ENCODE measurements at places on chromosomes 1 and 21. TPM values are rescaled to one million over a fixed set of nuclear protein-coding genes. Genes with fewer than 3 reads are reported as not detected.

DNA sequence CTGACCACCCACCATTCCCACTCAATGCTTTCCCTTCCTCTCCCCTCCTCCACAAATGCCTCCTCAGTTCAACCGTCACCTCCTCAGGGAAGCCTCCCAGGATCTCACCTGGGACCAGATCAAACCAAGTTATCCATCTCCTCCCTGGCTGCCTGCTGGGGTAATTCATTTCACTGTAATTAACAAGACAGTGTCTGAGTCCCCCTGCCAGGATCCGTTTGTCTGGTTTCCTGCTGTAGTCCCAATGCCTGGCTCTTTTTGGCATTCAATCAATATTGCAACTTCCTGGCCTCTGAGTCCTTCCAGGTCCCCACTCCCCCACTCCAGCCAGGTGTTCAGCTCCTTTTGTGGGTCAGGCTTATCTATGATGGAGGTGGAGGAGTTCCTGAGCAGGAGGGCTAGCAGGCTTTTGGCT, 687.7 kb downstream of the PTPRU start:
- H3K36me3 ChIP-seq, result no peaks in the 10 kb centered on the region
- H3K27me3 ChIP-seq, result no peaks in the 10 kb centered on the region
- no peak overlapping the region for H3K27ac ChIP-seq
- no peak for DNase-seq
- H3K4me3 ChIP-seq, result no peak overlapping the region

DNA sequence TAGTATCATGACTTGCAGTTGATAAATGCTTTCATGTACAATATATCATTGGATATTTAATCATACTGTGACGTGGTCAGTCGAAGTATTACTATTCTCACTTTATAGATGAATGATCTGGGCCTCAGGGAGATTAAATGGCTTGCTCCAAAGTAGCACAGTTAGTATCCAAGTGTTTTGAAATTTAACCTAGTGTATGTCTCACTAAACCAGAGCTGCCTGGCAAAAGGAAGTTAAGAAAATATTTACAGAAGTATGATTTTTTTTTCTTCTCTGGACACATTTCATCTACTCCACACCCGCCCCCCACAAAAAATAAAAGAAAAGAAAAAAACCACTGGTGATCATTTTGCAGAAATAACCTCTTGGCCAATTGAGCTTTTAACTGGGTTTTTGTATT, 71.9 kb upstream of the CXADR start:
- peak overlapping the region; percentile 21 for H3K27ac ChIP-seq
- H3K4me1 ChIP-seq, result peaks cover 19% of the 10 kb centered on the region
- no peak for DNase-seq
- no peaks in the 10 kb centered on the region for H3K27me3 ChIP-seq

DNA sequence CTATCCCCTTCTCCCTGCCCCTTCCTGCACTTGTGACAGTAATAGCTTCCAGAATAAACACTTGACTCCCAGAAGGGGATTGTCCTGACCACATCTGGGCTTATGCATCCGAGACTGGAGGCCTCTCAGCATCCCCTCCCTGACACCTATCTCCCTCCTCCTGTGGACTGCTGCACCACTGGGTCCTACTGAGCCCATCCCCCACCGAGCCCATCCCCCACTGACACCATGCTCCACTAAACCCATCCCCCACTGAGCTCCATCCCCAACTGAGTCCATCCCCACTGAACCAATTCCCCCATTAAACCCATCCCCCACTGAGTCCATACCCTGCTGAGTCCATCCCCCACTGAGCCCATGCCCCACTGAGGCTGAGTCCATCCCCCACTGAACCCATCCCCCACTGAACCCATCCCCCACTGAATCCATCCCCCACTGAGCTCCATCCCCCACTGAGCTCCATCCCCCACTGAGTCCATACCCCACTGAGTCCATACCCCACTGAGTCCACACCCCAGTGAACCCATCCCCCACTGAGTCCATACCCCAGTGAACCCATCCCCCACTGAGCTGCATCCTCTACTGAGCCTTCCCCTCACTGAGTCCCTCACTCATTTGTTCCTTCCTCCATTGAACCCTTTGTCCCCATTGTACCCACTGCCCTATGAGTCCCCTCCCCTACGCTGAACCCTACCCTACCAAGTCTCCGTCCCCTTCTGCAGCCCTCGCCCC, 5.6 kb downstream of the PDZK1IP1 start:
- H3K36me3 ChIP-seq, result no peaks in the 10 kb centered on the region
- H3K27me3 ChIP-seq, result no peaks in the 10 kb centered on the region
- no peak overlapping the region for H3K27ac ChIP-seq

DNA sequence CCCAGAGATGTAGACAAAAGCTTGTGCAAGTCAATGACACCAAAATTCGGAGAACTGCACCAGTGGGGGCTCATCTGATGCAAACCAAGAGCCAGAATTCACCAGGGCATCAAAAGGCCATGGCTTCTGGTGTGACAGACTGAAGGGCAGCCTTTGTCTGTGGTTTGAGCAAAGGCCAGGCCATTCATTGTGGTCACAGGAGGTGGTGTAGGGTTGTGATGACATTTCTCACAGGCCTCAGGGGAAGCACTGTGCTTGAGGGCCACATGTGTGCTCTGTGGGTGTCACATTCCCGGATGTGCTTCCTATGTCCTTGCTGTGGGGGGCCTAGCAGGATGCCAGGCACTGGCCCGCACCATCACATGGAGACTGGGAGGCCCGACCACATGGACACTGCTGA, 22.5 kb upstream of the KCNE1 start:
- no peaks in the 10 kb centered on the region for H3K4me1 ChIP-seq
- H3K27me3 ChIP-seq, result no peaks in the 10 kb centered on the region
- H3K27ac ChIP-seq, result no peak overlapping the region
- no peak overlapping the region for H3K4me3 ChIP-seq

TRIM67 gene
- total RNA-seq, result not detected

ZNF593 gene
- total RNA-seq, result 20.8 TPM

DNM3 gene
- total RNA-seq, result 0.48 TPM

All from right lobe of liver (tissue), 6 donors.